ENCODE measurements at places on chromosomes 2 and 18. TPM values are rescaled to one million over a fixed set of nuclear protein-coding genes. Genes with fewer than 3 reads are reported as not detected.

DNA sequence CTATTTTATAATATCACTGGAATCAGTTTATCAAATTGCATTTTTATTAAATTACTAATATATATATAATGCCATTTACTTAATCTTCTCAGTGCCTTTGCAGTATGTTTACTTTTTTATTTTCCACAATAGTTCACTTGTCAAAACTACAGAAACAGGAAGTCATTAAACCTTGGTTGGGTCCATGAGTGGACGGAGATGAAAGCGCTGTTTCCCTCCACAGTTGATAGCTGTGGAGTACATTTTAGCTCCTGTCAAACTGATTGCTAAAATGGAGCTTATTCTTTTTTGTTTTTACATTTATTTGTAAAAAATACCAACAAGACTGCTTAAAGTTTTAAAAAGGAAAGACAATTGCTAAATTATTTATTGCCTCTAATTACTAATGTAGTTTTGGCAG, 19.2 kb downstream of the MFF start:
- DNase-seq, result no peak

- no peak for DNase-seq
Measured at GRCh38 chr18:48947560-48947959, 3.2 kb downstream of the SMAD7 start.

DNA sequence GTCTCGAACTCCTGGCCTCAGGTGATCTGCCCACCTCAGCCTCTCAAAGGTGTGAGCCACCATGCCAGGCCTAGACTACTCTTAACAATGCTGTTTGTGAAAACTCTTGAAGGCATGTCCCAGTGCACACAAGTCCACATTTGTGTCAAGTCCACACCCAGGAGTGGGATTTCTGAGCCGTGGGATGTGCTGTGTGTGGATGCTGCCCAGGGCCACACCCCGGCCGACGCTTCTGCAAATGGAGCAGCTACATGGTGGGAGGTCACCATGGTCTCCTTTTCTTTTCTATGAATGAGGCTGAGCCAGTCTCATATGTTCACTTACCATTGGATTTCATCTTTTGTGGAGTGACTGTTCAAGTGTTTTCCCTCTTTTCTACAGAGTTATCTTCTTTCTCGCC, 15.8 kb downstream of the SNED1 start:
- no peak for DNase-seq

- DNase-seq, result no peak
Measured at GRCh38 chr2:28687640-28688385, 63.8 kb upstream of the PPP1CB start.

Gene TTN
- 33.3 TPM for total RNA-seq

GRCh38 chr2:65367524-65367923, 64.9 kb downstream of the SPRED2 start:
- DNase-seq, result no peak

GRCh38 chr2:200051611-200051945, 96.2 kb downstream of the MAIP1 start:
- no peak for DNase-seq

GRCh38 chr2:121999264-121999663, 243.8 kb downstream of the TSN start:
- DNase-seq, result no peak

Gene FAM110C
- 0.18 TPM for total RNA-seq

- no peak for DNase-seq
Measured at GRCh38 chr2:14288016-14288415, 344.5 kb upstream of the LRATD1 start.

DNA sequence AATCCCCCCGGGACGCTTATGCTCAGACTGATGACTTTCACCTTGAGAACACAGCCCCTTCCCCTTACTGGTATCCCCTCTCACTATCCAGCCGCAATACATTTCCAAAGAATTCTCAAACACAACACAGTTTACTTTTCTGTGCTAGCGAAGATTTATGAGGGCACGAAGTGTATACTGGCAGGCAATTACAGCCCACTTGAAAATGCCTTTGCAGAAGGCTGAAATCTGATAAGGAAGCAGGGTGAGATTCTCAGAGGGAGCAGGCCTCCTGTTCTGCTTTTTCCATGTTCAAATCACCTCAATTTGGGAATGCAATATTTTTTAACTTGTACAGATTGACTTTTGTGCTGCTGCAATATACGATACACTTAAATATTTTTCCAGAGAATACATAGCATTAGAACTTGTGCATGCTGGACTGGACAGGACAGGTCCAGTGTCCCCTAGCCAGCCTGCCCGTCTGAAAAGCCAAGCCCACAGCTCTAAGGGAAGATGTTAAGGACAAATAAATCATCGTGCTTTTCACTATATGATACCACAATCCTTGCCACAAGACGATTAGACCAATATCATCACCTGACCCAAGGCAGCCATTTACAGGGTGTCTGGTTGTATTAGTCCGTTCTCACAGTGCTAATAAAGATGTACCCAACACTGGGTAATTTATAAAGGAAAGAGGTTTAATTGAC, 262.1 kb downstream of the EPHA4 start:
- no peak for DNase-seq

DNA sequence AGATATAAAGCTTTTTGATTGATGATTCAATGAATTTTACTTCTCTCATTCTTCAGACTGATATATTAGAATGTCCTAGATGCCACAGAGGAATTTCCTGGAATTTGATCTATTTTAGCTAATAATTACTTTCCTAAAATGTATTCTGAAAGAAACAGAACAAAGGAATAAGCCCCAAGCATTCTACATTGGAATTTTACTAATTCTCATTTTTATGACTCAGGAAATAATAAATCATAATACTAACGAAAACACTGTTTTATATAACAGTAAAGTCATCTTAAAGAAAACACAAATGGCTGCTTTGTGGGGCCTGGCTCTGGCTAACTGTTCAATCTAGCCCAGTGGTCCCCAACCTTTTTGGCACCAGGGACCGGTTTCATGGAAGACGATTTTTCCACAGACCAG, 68.6 kb upstream of the LPIN2 start:
- DNase-seq, result no peak

Gene SALL3
- not detected for total RNA-seq

Gene TMEM37
- total RNA-seq, result 0.37 TPM

GRCh38 chr18:29326214-29326613, 1149.3 kb upstream of the CDH2 start:
- no peak for DNase-seq

DNA sequence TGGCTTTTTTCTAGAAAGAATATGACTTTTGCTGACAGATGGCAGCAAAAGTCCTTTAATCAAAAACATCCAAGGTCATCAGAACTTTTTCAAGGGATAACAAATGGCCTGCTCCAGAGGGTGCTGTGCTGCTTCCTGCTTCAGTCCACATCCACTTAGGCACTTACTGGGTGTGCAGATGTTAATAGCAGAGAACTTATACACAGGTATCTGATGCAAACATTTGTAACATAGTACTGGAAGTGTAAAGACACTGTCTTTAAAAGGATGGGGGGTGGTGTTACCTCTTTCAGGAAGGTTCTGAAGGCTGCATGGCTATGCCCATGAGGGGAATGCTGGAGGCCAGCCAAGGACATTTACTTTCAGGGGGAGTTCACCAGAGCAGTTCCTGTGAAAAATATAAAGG, 5.5 kb downstream of the HOXD8 start:
- no peak for DNase-seq

DNA sequence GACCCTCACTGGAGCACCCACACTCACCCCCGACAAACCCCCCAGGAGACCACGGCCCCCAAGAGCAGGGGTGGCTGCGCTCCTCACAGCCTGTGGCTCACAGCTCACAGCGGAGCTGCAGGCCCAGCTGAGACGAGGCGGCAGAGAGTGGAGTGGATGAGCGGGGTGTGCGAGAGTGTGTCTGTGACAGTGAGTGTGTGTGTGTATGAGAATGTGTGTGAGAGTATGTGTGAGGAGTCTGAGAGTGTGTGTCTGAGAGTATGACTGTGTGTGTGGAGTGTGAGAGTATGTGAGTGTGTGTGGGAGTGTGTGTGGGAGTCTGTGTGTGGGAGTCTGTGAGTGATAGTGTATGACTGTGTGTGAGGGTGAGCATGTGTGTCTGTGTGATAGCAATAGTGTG, 55.3 kb upstream of the ID2 start:
- DNase-seq, result no peak

DNA sequence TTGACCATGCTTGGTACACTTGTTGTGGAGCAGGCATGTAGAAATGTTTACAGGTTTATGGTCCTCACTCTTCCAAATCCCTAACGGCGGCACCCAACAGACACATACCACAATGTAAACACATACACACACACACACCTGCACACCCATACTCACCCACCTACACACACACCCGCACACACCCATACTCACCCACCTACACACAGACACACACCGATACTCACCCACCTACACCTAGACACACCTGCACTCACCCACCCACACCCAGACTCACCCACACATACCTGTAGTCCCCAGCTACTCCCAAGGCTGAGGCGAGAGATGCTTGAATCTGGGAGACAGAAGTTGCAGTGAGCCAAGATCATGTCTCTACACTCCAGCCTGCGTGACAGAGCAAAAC, 1.5 kb upstream of the RAB6D start:
- DNase-seq, result no peak

DNA sequence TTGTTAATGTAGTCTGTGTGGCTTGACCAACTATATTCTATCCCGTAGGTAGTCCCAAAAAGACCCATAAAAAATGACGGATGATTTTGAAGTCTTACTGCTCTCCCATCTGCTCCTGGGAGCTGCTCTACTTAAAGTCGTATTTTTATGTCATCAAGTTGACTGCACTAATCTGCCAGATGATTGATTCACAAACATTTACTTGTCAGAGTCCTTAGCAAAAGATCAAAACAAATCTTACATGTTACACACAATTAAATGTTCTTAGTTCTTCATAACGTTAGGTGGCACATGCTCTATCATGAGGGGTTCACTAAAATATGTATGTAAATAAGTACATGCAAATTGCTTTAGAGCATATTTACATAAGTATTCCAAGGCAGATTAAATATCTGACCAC, 498.3 kb upstream of the LRRTM4 start:
- DNase-seq, result no peak

DNA sequence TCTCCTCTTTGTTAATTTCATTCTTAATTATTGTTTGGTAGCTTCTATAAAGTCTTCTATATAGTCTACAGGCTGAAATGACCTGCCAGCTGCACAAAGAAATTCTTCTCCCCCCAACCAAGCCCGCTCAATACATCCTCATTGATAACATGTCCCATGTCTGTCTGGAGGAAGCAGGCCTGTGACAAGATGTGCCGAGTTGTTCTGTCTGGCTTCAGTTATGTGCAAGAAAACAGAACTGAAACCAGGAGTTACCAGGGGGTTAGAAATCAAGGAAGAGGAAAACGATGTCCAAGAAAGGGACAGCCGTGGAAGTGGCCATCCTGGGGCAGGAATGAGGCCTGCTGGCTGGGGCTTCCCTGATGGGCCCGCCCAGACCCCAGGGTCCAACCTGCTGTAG, 57.6 kb downstream of the MTCL1 start:
- no peak for DNase-seq

DNA sequence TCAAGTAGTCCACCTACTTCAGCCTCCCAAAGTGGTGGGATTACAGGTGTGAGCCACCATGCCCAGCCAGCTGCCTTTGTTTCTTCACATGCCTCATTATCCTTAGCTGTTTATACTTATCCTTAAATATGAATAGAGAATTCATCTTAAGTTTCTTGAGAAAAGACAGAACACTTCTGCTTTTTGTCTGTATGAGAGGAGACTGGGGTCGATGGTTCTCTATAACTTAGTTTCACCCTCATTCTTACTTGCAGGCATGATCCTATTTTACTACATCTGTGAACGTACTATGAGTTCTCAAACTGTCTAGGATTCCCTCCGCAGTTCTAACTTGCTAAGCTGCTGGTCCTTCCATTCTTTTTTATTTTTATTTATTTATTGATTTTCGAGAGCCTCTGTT, 20.4 kb downstream of the PPM1B start:
- DNase-seq, result no peak

DNA sequence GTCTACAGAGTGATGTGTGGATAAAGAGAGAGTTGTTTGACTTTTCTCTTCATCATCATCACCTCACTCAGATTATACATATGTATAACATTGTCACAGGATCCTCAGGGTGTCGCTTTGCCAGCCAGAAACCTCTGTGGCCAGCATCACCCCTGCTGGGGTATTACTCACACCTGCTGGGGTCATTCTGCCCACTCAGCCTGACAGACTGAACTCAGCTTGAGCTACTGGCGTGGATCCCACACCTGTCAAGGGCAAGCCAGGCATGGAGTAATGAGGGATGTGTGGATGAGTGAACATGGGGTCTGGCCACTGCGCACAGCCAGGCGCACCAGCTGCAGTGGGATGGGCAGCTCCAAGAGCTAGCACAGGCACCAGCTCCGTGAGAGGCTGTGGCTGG, 870.6 kb downstream of the CBLN2 start:
- DNase-seq, result no peak

GRCh38 chr2:8633186-8633734, 48.6 kb upstream of the ID2 start:
- no peak for DNase-seq

- DNase-seq, result peak; percentile 49
Measured at GRCh38 chr2:136116151-136116812, 1.7 kb downstream of the CXCR4 start.

Gene SCN2A
- total RNA-seq, result not detected

- DNase-seq, result no peak
Measured at GRCh38 chr2:203361495-203361894, 33.3 kb downstream of the ABI2 start.

Gene GKN1
- total RNA-seq, result not detected

Gene HRH4
- not detected for total RNA-seq

Gene NGEF
- total RNA-seq, result not detected

DNA sequence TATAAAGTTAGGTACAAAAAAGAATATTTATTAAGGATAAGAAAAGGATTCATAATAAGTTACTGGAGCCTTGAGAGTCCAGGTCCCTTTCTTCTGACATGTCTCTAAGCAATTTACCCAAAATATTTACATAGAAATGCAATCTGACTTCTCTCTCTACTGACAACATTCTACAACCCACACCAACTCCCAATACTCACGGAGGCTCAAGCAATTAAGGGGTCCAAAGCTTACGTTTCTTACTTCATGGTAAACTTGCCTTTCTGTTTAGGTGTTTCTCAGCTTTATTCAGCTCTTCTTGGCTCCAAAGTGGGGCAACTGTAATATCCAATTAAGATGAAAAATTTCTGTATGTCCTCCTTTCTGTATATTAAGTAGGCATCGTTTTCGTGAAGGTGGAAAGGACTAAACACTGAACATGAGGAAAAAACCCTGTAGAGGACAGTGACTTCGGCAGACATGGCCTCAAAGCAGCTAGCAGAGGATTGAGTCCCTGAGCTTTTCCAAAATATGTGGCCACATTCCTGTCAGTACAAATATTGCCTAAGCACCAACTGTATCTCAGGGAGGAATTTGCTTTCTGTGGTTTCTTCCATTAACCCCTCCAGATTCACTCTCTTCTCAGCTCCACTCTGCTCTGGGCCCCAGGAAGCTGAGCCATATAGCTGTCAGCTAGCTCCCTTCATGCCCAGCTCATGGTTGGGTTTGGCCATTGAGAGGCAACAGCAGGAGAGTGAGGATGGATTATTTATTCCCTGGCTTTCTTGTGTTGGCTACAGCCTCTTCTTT, 67.9 kb upstream of the GLS start:
- no peak for DNase-seq
